ENCODE measurements at places on chromosomes 5 and 9. TPM values are rescaled to one million over a fixed set of nuclear protein-coding genes. Genes with fewer than 3 reads are reported as not detected.

The RPS14 gene
- 1,999 TPM for polyA plus RNA-seq

The PCDHB3 gene
- 0.82 TPM for polyA plus RNA-seq

The SLC36A3 gene
- polyA plus RNA-seq, result not detected

The INSL4 gene
- polyA plus RNA-seq, result 0.01 TPM

The EGR1 gene
- 168 TPM for polyA plus RNA-seq

The TMEM252 gene
- not detected for polyA plus RNA-seq

The SPATA9 gene
- polyA plus RNA-seq, result 0.53 TPM

The NUTM2G gene
- not detected for polyA plus RNA-seq
